ENCODE measurements at places on chromosomes 1 and 21.

GRCh38 chr1:155013632-155014031 is 11.0 kb downstream of the ZBTB7B start:
- DNase-seq, result peak; percentile 30

DNA sequence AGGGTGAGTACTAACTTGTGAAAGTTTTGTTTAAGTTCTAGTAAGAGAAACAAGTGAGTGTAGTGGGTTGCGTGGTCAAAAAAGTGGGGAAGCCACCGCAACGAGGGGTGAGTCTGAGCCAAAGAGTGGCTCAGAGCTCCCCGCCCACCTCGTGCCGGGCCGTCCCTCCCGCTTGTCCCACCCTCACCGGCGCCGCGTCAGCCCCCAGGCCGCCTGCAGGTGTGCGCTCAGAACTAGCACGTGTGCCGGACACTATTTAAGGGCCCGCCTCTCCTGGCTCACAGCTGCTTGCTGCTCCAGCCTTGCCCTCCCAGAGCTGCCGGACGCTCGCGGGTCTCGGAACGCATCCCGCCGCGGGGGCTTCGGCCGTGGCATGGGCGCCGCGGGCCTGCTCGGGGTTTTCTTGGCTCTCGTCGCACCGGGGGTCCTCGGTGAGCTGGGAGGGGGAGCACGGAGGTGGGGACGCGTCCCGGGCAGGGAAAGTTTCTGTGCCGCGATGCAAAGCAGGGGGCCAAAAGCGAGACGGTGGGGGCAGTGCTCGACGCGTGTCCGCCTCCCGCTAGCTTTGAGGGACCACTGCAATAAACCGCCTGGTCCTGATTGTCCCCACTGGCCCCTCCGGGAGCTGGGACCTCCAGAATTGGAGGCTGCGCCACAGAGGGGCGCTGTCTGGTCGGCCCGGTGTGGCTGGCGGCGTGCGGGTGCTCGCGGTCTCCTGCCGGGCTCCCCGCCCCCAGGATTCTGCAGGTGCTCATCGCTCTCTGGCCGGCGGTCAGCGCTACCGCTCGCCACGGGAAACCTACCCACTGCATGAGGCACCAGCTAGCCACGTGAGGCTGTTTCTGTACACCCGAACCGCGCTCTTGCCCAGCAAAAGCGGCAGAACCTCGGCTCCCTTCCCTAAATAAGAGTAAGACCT is at the start of gene CR2:
TSS of gene CR2 (plus strand) at position 283 of the 919 bp plus-strand sequence. CDS start at position 374, 91 bp downstream.
- DNase-seq, result peak; percentile 50

DNA sequence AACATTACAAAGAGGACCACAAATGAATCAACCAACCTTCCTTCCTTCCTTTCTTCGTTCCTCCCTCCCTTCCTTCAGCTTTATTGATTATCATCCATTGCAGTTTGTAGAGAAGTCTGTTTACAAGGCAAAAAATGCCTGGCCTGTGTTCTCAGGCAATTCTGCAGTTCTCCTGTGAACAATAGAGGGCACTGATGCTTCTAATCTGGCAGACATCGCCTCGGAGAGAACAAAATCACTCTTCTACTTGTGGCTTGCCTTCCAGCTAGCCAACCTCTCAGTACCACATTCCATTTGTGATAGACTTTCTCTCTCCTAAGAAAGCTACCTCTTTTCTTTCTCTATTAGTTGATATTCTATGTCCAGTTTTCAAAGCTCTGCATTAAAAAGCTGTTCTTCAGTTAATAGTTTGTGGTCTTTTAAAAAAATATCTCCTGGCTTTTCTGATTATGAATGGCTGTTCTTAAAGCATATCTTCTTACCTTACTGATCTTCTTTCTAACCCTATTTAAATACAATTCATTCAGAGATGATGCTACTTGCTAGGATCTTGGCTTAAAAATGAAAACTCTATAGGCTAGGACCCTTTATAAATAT is 26.9 kb upstream of the ESRRG start:
- peak; percentile 82 for DNase-seq

GRCh38 chr1:228996281-228996680 is 261.0 kb downstream of the RHOU start:
- no peak for DNase-seq

GRCh38 chr1:206476058-206476457 is 5.8 kb downstream of the IKBKE start:
- DNase-seq, result no peak

- peak; percentile 75 for DNase-seq
These were observed 78.6 kb downstream of the KCNN3 start for GRCh38 chr1:154791292-154792166.

DNA sequence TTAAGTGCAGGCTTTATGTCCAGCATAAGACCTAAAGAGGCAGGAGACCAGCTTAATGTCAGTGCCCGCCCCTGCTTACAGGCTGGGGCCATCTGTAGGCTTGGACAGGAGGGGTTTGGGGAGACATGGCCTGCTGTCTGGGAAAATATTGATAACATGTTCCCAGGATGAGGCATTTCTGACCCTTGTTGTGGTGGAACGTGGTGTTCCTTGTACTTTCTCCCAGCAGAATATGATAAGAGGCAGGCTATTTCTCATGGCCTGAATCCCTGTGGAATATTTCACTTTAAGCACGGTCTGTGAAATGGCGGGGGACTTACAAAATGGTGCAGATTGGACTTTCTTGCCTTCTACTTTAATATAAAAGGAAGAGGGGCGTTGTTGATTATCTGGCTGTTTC is 41.9 kb upstream of the PLA2G5 start:
- DNase-seq, result peak; percentile 69
